Esophagus squamous epithelium (tissue), 5 donors: ENCODE measurements at places on chromosomes 7 and 10.

DNA sequence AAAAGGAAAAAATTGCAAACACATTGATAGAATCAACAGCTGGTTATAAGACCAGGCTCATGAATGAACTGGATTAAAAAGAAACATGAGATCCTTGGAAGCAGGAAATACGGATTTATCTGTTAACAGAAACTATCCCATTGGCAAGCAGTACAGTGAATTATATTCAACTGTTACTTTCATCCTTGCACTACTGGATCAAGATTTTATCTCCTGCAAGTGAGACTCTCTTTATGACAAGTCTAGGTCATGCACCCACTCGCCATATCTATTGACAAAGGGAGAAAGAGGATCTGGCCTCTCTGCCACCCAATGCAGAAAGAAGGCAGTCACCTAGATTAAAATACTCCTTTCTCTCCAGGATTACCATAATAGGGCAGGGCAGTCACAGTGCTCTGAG, 41.4 kb downstream of the CSTF2T start:
- DNase-seq = no peak

DNA sequence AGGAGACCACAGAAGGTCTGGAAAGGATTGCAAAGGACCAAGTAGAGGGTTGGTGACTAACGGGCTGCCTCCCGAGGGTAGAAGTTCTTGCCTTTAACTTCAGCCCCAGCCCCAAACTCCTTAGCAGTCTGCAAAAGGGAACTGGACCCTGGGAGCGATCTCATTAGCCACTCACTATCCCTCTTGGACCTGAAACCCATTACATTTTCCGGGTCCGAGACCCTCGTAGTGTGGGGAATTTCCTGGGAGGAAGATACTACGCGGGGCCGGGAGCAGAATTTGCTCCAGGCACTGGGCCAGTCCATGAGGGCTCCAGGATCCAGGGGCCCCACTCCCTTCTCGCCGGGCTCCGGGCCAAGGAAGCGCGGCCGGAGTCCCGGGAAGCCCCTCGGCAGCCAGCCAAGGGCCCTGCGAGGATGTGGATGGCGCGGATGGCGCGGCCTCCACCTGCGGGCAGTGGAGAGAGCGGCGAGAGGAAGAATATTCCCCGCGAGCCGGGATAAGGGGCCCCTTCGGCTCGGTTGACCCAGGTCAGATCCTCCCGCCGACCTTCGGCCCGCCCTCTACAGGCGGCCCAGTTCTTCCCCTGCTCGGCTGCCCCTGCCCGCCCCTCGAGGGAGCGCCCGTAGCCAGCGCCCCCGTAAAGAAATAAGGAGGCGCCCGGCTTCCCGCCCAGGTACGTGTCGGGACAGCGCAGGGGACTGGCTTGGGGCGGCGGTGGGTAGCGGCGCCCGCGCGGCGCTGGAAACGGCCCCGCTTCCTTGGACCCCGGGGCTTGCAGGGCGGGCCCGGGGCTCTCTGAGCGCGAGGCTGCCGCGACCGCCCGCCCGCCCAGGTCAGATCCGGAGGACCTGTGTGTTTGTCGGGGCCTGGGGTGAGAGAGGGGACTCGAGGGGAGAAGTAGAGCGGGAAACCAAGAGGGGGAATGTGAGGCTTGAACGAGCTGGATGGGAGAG, at the start of gene MYO3A:
MYO3A (plus strand) TSS at position 577 of the 956 bp plus-strand sequence. CDS start 17,882 bp downstream, outside the sequence.
- no peak for DNase-seq

DNA sequence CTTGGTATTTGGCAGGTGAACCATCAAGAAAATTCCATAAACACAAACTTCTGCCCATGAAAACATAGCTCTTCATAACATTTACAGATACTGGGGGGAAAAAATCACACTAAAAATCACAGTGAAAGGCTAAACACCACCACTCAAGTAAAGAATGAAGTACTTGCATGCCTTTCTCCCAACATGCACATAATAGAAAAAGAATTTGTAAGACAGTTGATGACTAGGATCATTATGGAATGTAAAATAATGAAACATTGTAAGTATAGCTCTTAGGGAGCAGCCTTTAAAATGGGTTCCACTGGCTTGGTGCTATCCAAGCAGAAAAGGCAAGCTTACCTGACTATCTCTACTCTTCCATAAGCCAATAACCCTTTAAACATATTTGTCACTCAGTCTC, 299.9 kb upstream of the LRRN3 start:
- DNase-seq = no peak

DNA sequence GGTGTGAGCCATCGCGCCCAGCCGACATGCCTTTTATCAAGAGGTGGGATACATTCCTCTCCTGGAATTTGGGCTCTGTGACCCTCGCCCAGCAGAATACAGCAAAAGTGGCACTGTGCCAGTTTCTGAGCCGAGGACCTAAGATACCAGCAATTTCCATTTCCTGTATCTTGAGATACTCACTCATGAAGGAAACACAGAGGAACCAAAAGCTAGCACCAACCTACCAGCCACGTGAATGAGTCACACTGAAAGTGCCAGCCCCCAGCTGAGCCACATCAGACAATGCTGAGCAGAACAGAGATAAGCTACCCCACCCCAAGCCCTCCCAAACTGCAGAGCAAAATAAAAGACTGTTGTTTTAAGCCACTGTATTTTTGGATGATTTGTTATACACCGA, 56.3 kb downstream of the CACUL1 start:
- no peak for DNase-seq

GRCh38 chr10:59077855-59078254, 98.6 kb upstream of the PHYHIPL start:
- no peak for DNase-seq

DNA sequence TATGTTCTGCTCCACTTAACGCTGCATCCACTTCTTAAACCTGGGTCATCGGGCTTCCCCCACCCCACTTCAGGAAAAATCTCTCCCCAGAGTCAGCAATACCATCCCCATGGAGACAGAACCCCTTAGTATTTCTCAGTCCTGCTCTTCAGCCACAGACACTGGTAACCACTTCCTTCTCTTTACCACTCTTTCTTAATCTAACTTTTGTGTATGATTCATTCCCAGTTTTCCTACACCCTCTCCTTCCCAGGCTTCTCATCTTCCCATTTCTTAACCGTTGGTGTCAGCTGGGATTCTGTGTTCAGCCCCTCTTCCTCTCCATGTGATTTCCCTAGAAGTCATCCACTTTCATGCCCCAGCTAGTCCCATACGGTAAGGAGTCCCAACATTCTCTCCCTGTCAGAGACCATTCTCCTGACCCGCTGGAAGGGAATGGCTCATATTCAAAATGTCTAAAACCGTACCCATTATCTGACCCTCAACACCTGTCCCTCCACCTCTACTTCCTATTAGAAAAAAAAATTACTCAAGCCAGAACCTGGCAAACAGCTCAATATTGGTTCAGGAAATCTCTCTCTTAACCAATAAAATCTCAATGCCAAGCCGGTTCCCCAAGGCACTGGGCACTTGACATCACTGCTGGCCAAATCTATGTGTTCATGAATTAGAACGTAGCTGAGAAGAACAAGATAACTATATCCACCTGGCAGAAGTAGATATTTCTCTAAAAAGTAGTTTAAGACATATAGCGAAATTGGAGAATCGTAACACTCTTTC, 89.4 kb downstream of the DGKI start:
- DNase-seq = no peak

DNA sequence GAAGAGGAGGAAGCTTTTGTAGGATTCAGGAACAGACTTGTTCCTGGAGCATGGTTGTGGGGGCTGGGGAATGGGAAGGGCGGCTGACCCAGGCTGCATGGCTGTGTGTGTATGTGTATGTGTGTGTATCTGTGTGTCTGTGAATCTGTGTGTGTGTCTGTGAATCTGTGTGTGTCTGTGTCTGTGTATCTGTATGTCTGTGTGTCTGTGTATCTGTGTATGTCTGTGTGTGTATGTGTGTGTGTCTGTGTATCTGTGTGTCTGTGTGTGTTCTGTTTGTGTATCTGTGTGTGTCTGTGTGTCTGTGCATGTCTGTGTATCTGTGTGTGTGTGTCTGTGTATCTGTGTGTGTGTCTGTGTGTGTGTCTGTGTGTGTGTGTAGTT, 6.6 kb upstream of the STX1A start:
- DNase-seq = no peak

DNA sequence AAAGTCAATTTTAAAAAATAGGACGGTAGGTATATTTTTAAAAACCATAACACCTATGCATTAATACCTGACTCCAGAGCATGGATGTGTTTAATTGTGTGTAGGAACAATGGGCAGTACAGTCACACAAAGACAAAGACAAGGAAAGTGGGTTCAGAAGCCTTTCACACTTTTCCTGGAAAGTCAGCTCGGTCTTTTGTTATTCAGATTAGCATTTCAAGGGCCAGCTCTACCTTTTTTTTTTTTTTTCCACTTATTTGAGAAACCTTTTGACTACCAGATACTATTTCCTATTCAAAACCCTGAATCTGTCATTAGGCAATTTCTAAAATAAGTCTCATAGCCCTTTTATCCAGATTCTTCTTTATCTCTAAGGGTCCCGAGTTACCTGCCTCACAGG, 401.9 kb downstream of the PARD3 start:
- no peak for DNase-seq

GRCh38 chr7:45973725-45974532, 52.9 kb upstream of the IGFBP3 start:
- DNase-seq = no peak

- DNase-seq = no peak
Measured at GRCh38 chr7:48031111-48031510, 2.2 kb upstream of the SUN3 start.

DNA sequence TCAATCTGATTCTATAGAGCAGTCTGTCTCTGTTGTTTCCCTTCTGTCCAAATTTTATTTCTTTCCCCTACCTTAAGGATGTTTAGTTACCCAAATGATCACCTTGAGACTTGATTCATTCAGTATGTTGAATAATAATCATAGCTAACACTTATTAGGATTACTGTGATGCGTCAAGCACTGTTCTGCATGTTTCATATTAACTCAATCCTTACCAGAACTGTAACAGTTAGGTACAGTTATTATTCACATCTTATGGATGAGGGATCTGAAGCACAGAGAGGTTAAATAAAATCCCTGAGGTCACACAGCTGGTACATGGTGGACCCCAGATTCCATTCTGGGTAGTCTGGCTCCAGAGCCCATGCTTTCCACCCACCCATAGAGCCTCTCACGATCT, 97.9 kb upstream of the SAMD8 start:
- DNase-seq = no peak

GRCh38 chr7:121505021-121505420, 108.9 kb upstream of the FAM3C start:
- no peak for DNase-seq

DNA sequence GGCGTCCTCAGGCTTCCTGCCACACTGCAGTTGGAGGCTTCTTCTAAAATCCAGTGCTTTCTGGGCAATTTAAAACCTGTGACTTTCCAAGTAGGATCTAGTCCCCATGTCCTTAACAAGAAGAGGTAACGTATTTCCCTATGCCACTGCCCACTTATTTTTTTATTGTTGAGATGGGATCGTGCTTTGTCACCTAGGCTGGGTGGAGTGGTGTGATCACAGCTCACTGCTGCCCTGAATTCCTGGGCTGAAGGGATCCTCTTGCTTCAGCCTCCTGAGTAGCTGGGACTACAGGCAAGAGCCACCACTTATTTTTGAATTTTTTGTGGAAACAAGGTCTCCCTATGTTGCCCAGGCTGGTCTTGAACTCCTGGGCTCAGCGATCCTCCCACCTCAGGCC, 63.4 kb downstream of the DAGLB start:
- no peak for DNase-seq

DNA sequence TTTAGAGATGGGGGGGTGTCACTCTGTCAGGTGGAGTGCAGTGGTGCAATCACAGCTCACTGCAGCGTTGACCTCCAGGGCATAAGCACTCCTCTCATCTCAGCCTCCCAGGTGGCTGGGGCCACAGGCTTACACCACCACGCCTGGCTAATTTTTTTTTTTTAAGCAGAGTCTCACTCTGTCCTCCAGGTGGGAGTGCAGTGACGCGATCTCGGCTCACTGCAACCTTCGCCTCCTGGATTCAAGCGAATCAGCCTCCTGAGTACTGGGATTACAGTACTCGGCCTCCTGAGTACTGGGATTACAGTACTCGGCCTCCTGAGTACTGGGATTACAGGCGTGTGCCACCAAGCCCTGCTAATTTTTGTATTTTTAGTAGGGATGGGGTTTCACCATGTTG, 23.6 kb upstream of the PPIA start:
- no peak for DNase-seq

DNA sequence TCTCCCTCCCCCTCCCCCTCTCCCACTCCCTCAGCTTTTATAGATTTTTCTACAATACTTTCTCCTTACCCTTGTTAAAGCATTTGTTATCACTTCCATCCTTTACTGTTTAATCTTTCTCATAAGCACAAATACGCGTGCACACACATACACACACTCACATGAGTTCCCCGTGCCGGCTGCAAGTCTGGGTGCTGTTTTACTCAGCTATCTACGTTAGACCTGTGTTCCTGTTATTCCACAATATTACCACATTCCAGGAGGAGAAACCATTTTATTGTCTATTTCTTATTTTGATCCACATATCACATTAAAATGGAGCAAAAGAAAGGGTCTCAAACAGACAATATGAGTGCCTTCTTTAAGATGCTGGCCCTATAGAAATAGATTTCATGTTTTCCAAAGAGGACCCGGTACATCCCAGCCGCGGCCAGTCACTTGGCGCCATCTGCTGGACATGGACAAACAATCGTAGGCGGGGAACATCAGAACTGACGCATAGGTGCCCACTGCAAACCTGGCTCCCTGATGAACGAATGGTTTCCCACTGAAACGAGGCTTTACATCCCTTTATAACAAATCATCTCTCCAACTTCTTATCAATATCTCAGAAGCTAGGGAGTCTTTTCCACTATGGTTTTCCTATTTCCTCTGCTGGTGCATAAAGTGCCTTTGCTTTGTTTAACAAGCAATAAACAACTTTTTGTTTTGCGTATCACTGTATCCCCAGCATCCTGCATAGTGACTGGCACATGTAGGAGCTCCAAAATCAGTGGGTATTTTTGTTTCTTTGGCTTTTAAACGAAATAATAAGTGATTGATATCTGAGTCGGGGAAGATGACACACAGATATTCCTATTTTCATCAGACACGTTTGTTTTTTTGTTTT, 25.2 kb upstream of the OPTN start:
- DNase-seq = no peak
